ENCODE measurements at places on chromosomes 12 and 14.
A peak's percentile ranks its signal among the peaks of the same experiment; 100 is the strongest.

GRCh38 chr14:42000450-42000849 is 393.8 kb downstream of the LRFN5 start:
- DNase-seq = no peak

DNA sequence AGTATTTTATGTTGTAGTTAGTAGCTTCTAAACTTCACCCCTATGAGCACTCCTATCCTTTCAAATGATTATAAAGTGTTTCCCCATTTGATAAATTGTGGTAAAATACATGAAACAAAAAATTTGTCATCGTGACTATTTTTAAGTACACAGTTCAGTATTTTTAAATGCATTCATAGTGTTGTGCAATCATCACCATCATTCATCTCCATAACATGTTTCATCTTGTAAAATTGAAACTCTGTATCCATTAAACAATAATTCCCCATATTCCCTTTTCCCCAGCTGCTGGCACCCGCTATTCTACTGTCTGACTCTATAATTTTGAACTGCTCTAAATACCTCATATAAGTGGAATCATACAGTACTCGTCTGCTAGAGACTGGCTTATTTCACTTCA is 52.5 kb downstream of the ATP23 start:
- no peak for DNase-seq

DNA sequence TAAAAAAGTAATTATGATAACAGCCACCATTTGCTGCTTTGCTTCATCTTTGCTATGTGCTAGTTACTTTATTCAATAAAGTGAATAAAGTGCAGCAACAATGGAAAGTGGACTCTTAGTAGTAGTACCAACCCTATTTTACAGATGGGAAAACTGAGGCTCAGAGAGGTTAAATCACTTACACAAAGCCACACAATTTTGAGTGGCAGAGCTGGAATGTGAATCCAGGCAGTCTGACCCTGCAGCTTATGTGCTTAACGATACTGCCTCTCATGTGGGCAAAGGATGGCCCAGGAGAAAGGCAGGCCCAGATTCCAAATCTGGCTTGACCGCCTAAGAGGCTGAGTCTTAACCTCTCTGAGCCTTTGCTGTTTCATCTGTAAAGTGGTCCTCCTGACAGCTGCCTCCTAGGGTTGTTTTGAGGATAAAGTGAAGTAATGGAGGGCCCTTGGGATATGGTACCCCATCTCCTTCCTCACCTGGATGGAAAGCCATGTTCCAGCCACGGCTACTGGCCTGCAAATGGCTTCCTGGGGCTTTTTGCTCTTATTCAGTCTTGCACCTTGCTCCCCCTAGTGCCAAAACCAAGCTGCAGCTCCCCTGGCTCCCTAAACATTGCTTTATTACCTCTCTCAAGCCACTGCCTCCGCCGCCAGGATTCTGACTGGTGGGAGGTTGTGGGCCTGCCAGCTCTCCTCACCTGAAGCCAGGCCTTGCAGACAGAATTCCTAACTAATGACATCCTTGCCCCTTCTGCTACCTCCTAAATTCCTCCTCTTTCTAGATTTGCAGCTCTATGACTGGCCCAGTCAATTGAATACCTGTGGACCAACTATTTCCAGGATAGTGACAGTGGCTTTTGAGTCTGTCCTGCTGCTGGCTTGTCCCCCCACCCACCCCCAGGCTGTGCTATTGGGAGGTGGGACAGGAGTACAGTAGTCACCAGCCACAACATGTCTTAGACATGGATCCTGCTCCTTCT is 283.3 kb upstream of the PWP1 start:
- peak; percentile 60 for DNase-seq

GRCh38 chr12:89706986-89707702 is 1.5 kb downstream of the ATP2B1 start:
- DNase-seq = peak; percentile 25

GRCh38 chr12:96878704-96879103 is 28.4 kb upstream of the NEDD1 start:
- no peak for DNase-seq

GRCh38 chr12:123384994-123385376 is 1.1 kb downstream of the KMT5A start:
- DNase-seq = no peak

- DNase-seq = no peak
Measured at GRCh38 chr12:23277831-23278230, 652.9 kb downstream of the ETNK1 start.

DNA sequence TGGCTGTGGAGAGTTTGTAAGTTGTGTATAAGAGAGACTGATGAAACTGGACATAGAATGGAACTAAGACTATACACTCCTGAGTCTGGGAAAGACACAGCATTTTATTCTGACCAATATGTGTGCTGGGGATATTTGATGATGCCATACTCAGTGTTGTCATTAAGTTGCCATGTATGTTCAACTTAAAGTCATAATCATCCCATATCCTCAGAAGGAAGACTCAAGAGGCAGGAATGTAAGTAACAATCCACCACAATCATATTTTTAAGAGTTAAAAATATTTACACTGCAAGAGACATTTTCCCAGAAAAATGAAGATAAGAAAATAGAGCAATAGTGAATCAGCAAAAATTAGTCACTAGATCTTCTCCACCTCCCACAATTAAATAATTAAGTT is 120.1 kb downstream of the MDGA2 start:
- no peak for DNase-seq

DNA sequence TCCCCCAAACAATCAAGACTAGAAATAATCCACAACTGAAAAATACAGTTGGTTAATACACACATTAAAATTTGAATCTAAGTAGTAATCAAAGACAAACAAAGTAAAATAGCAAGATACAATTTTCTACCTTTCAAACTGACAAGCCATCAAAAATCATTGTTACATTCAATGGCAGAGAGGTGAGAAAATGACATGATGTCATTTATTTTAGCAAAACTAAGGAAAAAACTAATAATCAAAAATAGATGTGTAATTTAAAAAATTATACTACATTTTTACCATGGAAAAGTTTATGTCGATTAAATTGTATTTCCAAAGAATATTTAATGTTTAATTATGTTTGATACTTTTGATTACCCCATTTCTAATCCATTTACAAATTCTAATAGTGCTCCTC is 59.7 kb downstream of the NOVA1 start:
- no peak for DNase-seq

DNA sequence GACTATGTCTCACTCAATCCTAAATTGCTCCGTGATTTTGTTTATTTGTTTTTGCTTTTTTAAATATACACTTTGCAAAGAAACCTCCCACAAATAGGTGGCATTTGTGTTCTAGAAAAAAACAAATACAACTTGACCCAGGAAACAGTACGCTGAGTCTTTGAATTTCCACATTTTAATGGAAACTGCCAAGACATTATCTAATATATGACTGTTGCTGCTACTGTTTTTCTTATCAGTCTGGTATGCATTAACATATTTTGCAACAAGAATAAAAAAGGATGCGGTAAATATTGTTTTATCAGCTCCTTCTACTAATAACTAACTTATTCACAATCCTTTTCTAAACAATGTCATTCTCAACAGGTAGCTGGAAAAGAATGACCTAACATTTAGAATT is 187.4 kb downstream of the LRIG3 start:
- no peak for DNase-seq

DNA sequence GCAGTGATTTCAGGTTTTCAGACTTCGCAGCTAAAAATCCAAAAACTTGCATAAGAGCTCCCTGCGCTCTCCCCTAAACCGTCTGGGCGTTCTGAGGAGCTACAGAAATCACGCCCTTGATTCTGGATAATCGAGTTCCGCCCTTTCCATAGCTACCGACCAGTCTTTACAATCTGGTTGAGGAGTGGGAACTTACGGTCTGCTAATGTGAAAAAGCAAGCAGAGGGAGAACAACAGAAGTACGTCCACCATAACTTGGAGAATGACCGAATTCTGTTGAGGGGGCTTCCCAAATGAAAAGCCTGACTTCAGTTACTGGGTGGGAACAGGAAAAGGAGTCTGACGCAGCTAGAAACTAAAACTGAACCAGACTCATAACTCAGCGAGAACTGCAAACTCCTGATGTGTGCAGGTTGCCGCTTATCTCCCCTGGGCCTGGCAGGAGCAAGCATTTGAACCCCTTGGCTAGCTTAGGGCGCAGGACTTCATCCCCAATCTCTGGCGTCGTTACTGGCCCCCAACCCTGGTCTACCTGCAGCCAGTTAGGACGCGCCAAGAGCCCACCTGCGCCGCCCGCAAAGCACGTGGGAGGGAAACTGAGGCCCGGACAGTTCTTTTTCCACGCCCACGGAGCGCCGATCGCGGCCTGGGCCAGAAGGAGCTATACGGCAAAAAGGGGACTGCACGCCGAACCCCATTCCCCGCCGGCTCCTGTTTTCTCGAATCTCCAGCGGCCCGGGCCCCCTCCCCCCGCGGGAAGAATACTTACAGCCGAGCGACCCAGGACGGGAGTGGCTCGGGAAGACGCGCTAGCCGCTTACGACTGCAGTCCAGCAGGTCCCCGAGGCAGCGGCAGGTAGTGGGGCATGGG is 838 bp downstream of the LRIG3 start:
- DNase-seq = peak; percentile 66

DNA sequence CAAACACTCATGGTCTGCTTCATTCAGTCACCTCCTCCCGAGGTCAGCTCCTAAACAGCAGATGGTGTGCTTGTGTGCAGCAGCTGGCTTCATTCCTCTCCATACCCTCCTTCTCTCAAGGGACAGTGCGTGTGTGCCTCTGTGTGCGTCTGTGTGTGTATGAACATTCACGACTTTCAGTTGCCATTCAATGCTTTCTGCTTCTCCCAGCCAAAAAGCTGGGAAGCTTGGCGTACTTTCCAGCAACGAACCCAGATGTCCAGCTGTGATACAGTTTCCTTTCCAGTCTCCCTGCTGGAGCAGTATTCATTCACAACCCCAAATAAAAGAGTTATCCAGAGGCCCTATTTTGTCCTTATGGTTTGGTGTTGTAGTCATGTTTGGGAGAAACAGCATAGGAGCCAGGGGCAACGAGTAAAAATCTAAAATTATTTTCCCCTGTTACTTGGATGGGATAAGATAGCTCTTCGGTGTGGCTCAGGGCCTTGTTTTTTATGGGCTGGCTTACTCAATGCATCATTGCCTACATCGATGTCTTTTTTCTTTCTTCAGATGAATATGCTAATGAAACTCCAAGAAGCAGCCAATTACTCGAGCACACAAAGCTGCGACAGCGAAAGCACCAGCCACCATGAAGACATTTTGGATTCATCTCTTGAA is 379.3 kb downstream of the NAV3 start:
- DNase-seq = peak; percentile 97

GRCh38 chr12:968545-968944 is 19.1 kb upstream of the RAD52 start:
- DNase-seq = no peak

DNA sequence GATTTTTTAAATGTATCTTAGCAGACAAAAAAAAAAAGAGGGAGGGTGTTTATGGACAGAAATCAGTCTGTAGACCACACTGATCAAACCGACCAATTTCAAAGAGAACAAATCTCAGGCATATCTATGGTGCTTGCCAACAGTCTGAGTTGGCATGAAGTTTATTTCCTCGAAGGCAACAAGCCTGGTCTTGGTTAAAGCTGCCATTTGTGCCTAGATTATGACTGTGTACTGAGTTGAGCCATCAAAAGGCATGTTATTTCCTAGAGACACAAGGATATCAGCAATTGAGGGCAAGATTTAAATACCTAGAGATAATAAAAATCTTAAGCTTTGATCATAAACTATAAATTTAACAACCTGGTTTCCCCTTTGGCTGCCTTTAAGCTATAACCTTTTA is 119.2 kb downstream of the SLC2A13 start:
- DNase-seq = no peak

All from NCI-H345 (cell line).